ENCODE measurements at places on chromosomes 1 and 21.

DNA sequence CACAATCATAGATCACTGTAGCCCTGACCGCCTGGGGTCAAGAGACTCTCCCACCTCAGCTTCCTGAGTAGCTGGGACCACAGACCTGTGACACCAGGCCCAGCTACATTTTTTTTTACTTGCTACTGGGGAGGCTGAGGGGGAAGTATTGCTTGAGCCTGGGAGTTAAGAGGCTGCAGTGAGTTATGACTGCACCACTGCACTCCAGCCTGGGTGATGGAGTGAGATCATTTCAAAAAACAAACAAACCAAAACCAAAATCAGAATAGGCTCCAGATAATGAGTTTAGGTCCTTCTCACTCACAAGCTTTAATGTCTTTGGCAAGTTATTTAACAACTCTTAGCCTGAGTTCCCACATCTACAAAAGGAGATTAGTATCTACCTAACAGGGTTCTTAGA, 22.8 kb downstream of the WDR26 start:
- no peak for DNase-seq

DNA sequence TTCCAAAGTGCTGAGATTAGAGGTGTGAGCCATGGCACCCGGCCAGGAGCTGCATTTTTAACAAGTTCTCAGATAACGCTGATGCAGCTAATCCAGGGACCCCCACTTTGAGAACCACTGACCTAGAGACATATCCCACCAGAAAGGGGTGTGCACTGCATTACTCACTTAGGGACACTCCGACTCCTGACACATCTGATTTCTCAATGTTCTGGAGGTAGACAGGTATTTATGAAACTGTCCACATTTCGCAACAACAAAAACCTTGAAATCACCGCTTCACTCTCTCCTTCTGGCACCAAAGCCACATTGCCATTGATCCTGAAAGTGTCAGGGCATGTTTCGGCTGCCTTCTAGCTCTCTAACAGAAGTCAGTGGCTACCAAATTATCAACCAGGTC, 23.2 kb upstream of the CAMTA1 start:
- no peak for DNase-seq

DNA sequence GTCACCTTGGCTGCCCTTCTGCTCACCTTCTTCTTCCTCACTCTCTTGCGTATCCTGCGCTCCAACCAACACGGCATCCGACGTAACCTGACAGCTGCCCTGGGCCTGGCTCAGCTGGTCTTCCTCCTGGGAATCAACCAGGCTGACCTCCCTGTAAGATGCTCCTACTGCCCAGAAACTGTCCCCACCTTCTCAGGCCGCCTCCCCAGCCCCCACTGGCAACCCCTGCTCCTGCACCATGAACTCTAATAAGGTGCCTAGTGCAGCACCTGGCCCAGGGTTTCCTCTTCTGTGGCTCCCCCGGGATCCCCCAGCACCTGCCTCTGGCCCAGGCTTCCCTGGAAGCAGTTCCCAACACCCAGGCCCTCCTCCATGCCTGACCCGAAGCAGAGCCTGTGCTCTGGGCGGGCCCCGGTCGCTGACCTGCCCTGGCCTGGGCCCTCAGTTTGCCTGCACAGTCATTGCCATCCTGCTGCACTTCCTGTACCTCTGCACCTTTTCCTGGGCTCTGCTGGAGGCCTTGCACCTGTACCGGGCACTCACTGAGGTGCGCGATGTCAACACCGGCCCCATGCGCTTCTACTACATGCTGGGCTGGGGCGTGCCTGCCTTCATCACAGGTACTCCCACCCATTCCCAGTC, 12.8 kb downstream of the PSRC1 start:
- DNase-seq = no peak

DNA sequence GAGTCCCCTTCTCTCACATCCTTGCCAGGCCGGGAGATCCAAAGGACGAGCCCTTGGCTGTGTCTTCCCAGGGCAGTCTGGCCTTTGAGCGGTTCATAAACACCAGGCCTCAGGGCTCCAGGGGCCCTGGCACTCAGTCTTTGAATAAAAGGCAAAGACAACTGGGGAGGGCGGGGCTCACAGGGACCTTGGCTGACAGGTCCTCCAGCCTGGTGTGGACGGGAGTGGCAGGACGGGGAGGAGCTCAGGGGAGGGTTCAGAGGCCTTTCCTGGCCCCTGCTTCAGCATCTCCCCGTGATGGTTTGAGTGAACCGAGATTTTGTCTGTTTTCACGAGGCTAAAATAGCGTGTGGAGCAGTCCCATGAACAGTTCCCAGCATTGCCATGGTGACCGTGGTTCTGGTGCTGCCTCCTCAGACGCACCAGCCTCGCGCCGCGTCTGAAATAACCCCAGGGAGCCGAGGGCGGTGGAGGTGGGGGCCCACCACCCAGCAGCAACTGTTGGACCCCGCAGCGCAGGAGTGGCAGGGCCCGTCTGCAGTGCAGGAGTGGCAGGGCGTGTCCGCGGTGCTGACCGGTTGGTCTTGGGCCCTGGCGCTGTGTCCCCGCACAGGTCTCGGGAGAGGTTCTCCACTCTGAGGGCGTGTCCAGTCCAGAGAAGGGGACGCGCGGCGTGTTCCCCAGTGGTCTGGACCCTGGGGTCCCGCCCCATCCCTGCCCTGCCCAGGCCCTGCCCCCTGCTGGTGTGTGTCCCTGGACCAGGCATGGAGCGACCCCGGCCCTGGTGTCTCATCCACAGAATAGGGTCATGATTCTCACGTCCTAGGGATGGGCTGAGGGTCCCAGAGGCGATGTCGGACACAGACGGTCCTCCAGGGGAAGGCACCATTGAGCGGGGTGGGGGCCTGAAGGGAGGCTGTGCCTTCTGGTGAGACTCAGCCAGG, 7.1 kb upstream of the PRKCZ start:
- DNase-seq = no peak

GRCh38 chr1:156095906-156096508, 13.7 kb upstream of the MEX3A start:
- DNase-seq = no peak

- no peak for DNase-seq
Observed at GRCh38 chr1:97841338-97841737, 79.5 kb downstream of the DPYD start.
